ENCODE measurements at places on chromosomes 4 and X. TPM values are rescaled to one million over a fixed set of nuclear protein-coding genes. Genes with fewer than 3 reads are reported as not detected.

The TREX2 gene
- total RNA-seq: 0.83 TPM

GRCh38 chr4:139963708-139964107 is 190.3 kb downstream of the MAML3 start:
- no peak overlapping the region for H3K27ac ChIP-seq
- no peak overlapping the region for H3K4me3 ChIP-seq
- H3K27me3 ChIP-seq: peaks cover 32% of the 10 kb centered on the region
- no peaks in the 10 kb centered on the region for H3K36me3 ChIP-seq

The TMPRSS11A gene
- not detected for total RNA-seq

The PCYT1B gene
- total RNA-seq: not detected

GRCh38 chrX:11666952-11667685 is 1.4 kb upstream of the ARHGAP6 start:
- DNase-seq: no peak
- no peak overlapping the region for H3K4me3 ChIP-seq
- H3K27ac ChIP-seq: no peak overlapping the region
- H3K4me1 ChIP-seq: no peaks in the 10 kb centered on the region

The COL4A5 gene
- total RNA-seq: not detected

DNA sequence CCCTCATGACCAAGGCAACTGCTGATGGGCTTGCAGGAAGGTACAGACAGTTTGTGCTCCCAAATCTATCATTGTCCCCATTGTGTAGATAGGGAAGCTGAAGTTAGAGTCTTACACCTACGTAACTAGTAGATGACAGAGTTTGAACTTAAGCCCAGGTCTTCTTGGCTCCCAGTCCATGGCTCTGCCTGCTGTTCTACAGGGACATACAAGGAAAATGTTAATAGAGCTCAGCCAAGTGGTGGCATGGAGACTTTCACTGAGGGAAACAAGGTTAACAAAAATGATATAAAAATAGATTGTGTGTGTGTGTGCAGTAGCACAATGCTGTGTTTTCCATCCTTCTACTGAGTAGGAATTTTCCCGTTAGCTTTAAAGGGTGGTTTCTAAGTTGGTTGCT is 936.5 kb downstream of the RPA4 start:
- H3K36me3 ChIP-seq: no peaks in the 10 kb centered on the region
- H3K4me1 ChIP-seq: no peaks in the 10 kb centered on the region

DNA sequence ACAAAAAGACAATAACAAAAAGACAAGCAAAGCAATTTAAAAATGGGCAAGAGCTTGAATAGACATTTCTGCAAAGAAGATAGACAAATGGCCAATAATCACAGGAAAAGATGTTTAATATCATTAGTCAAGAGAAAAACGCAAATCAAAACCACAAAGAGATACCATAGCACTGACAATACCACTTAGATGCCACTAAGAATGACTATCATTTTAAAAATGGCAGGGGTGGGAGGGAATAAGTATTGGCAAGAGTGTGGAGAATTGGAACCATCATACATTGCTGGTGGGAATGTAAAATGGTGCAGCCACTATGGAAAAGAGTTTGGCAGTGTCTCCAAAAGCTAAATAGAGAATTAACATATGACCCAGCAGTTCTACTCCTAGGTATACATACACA is 15.1 kb upstream of the EXOC1 start:
- H3K36me3 ChIP-seq: no peaks in the 10 kb centered on the region
- H3K4me3 ChIP-seq: no peak overlapping the region
- H3K27me3 ChIP-seq: peaks cover 9% of the 10 kb centered on the region
- no peak overlapping the region for H3K27ac ChIP-seq

GRCh38 chr4:151344948-151345347 is 19.5 kb upstream of the SH3D19 start:
- no peaks in the 10 kb centered on the region for H3K36me3 ChIP-seq
- H3K27me3 ChIP-seq: peaks cover 11% of the 10 kb centered on the region
- no peak overlapping the region for H3K27ac ChIP-seq

DNA sequence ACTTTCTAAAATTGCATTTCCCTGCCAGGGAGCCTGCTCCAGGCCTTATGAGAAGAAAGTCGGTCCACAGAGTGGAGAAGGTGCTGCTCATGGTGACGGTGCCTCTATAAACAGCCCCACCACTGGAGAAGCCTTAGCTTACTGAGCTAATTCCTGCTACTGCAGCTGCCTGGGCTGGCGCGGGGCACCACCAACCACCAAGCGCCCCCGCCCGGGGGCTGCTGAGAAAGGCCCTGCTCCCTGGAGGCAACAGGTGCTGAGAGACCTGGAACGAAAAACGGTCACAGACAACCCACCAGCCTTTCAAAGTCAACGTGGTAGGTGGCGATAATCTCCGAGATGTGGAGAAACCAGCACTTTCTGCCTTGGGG is 2.9 kb downstream of the HCFC1 start:
- no peaks in the 10 kb centered on the region for H3K27me3 ChIP-seq
- H3K27ac ChIP-seq: peak overlapping the region; percentile 88
- peaks cover 18% of the 10 kb centered on the region for H3K36me3 ChIP-seq
- DNase-seq: no peak

DNA sequence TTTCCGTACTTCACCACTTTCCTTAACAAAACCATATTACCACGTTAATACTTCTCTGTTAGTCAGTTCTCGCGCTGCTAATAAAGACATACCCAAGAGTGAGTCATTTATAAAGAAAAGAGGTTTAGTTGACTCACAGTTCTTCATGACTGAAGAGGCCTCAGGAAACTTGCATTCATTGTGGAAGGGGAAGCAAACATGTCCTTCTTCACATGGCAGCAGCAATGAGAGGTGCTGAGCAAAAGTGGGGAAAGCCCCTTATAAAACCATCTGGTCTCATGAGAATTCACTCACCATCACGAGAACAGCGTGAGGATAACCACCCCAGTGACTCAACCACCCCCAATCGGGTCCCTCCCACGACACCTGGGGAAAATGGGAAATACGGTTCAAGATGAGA is 289.8 kb upstream of the CLNK start:
- DNase-seq: no peak
- no peaks in the 10 kb centered on the region for H3K36me3 ChIP-seq
- no peaks in the 10 kb centered on the region for H3K4me1 ChIP-seq
- peaks cover 3% of the 10 kb centered on the region for H3K27me3 ChIP-seq
- no peak overlapping the region for H3K4me3 ChIP-seq
- H3K27ac ChIP-seq: no peak overlapping the region

Data from activated T-helper 1 cell treated with anti-CD3 and anti-CD28 coated beads, Interleukin-12 subunit alpha, Interleukin-12 subunit beta, Interleukin-2, Interleukin-4 antibody, amounts not matched to agents 30 ng/mL and 10 ng/mL and 1 ng/mL, durations not matched to agents 14 hours and 24 hours and 36 hours (primary cell).